SK-N-SH (cell line): ENCODE measurements at places on chromosomes 2 and 18. TPM values are rescaled to one million over a fixed set of nuclear protein-coding genes. Genes with fewer than 3 reads are reported as not detected.
A peak's percentile ranks its signal among the peaks of the same experiment; 100 is the strongest.

Gene CDH19
- not detected in 2 replicates for polyA plus RNA-seq

Gene LIPG
- 3.2 and 4.4 TPM in 2 replicates for polyA plus RNA-seq

GRCh38 chr18:475202-476031, 25.1 kb downstream of the COLEC12 start:
- no peak for DNase-seq

DNA sequence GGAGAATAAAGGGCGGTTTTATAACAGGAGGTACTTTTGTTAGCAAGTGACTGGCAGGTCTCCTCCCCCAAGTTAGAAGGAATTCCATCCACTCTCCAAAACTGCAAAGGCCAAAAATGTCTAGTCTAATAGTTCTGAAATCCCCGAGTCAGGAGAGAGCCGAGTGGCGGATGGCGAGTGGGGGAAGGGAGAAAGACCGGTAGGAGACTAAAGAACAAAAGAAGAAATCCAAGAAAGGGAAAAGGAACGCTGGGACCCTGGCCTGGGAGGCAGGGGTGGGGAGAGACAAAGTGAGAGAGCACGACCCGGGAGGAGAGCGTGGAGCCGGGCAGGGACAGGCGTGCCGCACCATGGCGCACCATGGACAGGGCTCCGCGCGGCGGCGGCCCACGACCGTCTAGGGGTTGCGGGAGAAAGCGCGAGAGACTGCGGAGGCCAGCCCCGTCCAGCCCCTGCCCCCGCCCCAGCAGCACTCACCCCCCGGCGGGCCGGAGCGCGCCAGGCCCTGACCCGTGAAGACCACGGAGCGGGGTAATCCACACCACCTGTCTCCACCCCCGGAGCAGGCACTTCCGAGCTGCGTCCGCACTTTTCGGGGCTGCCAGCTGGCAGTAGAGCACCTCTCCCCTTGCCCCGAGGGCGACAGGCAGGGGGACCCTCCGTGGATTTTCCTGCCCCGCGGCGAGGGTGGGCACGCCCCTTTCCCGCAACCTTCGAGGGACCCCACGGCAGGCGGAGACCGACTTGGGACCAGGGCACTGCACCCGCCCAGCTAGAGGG, 1.6 kb downstream of the CDH2 start:
- DNase-seq = peak; percentile 71

- no peak for DNase-seq
Measured at GRCh38 chr2:122707224-122707824, 951.9 kb downstream of the TSN start.

- DNase-seq = no peak
Measured at GRCh38 chr18:5942591-5942990, 47.3 kb upstream of the TMEM200C start.

DNA sequence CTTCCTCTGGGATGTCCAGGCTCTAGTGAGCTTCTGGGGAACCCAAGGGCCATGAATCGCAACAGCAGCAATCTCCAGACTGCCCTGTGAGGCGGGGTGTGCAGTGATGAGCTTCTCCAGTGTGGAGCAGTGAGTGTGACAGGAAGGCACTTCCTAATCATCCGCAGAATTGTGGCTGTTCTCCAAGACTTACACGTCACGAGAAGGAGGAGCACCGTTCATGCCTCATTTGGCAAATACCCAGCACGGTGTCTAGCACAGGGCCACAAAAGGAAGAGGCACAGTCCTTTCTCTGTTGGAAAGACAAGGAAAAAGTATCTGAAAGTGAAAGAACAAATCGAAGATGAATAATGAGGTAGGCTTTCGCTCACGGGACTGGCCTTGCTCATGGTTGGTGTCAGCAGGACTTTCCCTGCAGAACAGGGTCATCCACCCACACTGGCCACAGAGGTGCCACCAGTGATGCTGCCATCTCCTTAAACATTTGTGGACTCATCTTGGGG, 125.1 kb upstream of the HAAO start:
- DNase-seq = no peak

DNA sequence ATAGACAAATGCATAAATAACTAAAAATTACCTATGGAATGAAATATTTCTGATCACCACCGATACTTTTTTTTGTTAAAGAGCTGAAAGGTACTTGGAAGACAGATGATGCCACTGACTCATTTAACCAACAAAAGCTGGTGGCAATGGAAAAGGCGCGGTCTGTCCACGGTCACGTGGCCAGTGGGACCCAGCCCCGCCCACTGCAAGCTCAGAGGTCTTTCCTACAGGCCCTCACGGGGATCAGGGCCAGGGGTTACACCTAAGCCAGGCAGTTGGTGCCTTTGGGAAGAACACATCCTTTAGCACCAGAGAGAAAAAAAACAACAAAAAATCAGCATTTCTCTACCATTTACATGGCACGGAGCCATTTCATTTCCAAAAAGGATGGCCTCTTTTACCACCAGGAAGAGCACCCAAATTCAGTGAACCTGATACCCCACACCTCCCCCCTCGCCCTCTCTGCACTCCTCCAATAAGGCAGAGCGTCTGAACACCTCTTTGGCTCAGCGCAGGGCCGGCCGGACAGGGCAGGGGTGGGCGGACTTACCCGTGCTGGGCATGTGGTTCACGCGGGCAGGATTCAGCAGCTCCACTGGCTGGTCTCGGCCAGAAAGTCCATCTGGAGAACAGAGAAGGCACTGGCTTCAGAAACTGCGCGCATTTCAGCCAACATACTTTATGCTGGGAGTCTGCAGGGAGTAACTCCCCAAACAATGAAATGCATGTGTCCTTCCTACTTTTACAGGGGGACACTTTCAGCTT, 164.6 kb downstream of the HDAC4 start:
- no peak for DNase-seq

DNA sequence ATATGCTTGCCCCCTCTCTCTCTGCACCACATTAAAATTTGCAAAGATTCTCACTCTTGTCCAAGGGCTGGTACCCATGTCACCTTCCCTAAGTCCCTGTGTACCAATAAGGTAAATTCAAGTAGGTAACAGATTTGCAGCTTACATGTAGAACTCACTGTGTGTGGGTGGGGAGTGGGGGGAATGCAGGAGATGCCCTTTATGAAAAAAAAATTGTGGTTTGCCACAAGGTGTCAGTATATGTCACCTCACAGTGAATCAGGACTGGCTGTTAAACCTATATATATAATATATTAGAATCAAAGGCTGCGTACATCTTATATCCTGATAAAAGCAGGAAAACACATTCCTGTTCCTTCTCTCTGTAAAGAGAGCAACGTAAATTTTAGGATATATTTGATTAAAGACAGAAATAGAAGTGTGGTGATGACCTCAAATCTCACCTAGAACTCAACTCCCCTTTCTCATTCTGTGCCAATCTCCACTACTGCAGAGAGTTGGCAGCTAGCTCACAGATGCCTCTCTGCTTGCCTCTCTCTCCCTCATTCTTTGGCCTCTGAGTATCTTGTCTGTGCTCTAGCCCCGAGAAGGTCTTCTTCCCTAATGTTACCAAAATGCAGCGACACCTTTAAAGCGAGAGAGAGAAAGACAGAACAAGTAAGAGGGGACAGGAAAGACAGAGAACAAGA, 536 bp downstream of the XDH start:
- peak; percentile 27 for DNase-seq

DNA sequence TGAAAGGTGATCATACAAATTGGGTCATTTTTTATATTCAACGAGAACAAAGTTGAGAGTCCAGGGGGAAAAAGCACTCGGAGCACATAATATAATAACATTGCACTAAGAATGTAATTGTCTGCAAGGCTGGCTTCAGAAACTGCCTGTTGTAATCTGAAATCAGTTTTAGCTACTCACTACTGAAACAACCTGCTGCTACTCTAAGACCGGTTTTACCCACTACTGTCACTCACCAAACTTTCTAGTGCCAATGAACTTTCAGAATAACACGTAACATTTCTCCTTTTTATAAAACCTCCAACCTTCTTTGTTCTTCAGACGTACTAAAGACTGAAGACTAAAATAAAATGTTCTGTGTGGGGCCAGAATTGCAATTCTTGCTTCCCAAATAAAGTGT, 11.5 kb upstream of the CYB5A start:
- DNase-seq = no peak

DNA sequence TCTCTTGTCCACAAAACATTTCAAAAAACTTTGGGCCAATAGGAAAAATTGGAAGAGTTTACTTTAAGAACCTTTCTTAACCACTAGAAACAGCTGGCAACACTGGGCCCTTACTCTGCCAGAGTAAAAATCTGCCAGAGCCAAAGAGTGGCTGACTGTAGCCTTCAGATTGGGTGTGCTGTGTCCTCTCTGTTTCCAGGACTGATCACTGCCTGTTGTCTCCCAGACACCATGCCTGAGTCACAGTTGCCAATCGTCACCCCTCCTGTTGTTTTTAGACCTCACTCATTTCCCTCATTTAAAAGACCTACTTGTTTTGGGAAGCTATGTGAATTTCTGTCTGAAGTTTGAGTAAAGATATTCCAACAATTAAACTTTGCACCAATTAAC, 159.1 kb downstream of the PPP1R1C start:
- DNase-seq = peak; percentile 15

DNA sequence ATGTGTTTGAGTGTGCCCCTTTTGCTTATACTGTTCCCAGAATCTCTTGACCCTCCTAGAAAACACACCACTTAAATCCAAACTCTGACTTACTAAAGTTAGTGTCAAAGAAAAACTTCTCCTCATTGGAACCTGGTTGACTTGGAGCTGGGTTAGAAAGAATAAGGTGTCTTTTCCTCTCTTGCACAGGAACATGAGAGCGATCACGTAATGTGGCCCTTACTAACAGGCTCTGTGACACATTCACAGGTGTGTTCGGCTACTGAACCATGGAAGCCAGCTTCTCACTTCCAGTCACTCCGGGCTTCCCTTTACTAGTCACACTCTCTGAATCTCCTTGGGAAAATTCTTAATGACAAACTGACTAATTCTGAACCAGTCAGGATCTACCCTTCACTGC, 5.4 kb upstream of the POU3F3 start:
- no peak for DNase-seq

GRCh38 chr2:73027340-73027739, 44.2 kb downstream of the SFXN5 start:
- no peak for DNase-seq
